ENCODE measurements at places on chromosomes 6 and 20.
A peak's percentile ranks its signal among the peaks of the same experiment; 100 is the strongest.

DNA sequence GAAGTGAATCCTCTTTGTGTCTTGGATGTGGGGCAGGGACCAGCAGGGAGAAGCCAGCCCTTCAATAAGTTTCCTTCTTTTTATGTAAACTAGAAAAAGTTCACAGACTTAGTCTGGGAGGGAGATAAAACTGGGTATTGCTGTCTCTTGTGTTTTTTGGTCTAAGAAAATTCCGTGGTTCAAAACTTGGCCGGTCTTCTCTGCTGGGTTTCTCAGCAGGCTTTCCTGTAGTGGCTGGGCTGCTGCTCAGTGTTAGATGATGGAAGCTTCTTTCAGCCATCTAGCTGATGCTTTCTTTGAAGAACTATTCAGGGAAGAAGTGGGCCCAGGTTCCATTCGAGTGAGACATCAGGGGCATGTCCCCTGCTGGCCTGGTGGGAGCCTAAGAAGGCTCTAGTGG, 70.7 kb upstream of the SCP2D1 start:
- DNase-seq: no peak

DNA sequence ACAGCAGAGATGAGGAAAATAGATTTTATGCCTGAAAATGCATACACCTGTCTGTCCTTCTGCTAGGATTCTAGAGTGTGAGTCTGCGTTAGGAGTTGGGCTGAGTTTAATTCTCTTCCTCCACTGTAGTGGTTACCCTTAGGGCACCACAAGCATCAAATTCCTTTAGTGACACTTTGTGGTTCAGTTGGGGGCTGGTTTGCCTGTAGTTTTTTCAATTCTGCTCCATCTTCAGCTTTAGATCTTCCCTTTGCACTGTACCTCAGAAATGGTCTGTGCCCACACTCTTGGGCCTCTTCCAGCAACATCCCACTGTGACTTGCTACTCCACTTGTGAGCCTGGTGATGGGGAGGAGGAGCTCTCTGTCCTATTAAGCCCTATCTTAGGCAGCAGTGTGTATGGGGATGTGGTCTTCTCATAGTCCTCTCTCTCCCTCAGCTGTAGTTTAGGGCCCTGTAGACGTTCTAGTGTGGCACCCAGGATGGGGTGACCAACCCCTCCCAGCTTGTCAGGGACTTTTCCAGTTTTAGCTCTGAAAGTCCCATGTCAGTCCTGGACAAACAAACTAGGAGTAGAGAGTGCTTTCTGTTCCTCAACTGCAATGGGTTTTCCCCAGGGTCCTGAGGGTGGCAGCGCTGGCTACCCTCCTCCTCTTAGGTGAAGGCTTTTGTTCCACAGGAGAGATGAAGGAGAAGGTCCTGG, 19.7 kb upstream of the OGFRL1 start:
- DNase-seq: no peak

- peak; percentile 21 for DNase-seq
These were observed 120.5 kb downstream of the KIF13A start for GRCh38 chr6:17866876-17867444.

DNA sequence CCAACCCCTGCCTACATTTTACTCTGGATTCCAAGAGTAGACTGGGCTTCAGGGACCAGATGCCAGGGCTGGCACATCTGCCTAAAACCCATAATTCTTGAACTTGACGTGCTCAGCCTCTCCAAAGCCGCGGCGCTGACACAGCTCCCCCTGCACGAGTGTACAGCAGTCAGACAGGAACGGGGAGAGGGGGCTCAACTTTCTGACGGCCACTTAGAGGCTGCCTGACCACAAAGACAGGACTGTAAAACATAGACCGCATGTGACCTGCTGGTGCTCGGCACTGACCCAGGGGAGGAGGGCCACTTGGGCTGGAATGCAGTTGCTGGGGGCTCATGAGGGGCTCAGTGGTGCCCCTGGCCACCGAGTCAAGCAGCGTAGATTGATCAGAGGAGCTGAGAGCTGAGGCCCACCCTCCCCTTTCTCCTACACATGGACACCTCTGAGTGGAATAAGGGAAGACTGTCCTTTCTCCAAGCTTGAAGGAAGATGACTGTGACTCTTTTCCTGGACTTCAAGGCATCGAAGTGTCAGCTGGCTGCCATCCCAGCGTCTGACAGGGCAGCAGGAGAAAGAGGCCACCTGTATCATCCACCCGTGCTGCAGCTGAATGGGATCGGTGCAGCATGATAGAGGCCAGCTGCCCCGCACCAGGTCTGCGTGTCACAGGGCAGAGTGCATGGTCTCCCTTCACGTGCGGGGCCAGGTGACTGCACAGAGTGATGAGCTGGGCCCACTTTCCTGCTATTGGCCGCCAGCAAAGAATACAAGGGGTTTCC, 171.3 kb upstream of the AGPAT4 start:
- DNase-seq: no peak

DNA sequence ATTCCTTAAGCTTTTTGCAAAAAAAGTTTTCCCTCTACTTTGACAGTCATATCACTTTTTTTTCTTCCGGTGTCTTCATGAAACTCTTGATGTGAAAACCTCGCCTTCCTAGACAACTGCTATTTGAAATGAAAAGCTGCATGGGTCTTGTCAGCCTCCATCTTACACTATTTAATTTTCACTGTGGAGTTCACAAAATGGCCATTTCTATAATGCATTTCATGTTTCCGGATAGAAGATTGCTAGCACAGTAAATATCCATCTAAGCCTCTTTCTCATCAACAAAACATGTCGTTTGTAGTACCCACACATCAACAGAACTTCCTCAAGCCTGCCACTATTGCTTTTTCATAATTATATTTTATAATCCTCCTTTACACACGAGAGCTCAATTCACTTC, 204.9 kb upstream of the ID4 start:
- DNase-seq: no peak

- peak; percentile 5 for DNase-seq
These were observed 450.0 kb downstream of the HAO1 start for GRCh38 chr20:7490288-7490687.

DNA sequence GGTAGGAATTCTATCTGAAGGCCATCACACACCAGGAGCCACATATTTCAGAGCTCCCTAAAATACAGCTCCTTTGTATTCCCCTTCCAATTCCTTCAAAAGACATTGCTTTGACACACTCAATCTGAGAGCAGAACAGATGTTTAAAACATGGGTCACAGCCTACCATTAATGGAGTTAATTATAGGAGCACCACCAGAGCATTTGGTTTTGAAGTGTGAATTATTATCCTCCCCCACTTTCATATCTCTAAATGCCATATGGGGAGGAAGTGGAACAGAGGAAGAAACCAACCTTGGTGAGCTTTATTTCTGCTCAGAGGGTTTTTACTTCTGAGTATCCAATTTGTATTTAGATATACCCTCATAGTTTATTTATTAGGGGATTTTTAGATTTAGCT, 50.7 kb upstream of the TNFRSF21 start:
- no peak for DNase-seq

DNA sequence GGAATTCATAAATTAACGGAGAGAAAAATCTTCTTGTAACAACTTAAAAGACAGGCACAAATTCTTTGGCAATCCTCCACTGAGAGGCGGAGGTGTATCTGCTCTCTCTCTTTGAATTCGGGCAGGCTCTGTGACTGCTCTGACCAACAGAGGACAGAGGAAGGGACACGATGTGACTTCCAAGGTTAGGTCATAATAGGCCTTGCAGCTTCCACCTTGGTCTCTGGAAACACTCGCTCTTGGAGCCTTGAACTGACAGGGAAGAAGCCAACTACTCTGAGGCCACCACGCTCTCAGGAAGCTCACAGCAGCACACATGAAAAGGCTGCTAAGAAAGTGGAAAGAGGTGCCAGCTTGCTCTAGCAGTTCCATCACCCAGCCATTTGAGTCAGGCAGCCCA, 14.9 kb downstream of the TOMM34 start:
- no peak for DNase-seq

DNA sequence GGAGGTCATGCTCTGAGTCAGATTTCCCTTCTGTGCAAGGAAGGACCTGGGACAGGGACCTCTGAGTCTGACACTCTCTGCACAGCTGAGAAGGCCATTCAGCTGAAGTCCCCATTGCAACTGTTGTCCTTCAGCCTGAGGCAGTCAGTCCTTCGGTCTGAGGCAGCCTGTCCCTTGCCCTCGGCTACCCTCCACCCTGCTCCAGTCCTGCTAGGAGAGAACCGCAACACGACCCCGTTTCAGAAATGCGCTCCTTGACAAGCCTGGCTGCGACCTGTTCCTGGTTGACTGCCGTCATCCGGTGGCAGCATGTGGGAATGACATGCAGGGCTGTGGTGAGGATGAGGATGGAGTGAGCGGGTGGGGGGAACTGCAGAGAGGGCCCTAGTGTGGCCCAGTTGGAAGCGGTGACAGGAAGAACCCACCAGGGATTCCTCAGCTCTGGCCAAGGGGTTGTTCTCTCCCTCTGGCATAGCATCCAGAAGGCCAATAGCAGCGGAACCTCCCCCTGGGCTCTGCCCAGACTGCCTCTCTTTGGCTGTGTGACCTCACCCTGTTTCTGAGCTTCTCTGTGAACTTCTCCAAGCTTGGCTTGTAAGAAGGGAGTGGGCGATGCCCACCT, 40.3 kb upstream of the ANGPT4 start:
- DNase-seq: peak; percentile 66

GRCh38 chr20:10696650-10697049, 22.9 kb upstream of the JAG1 start:
- DNase-seq: no peak

DNA sequence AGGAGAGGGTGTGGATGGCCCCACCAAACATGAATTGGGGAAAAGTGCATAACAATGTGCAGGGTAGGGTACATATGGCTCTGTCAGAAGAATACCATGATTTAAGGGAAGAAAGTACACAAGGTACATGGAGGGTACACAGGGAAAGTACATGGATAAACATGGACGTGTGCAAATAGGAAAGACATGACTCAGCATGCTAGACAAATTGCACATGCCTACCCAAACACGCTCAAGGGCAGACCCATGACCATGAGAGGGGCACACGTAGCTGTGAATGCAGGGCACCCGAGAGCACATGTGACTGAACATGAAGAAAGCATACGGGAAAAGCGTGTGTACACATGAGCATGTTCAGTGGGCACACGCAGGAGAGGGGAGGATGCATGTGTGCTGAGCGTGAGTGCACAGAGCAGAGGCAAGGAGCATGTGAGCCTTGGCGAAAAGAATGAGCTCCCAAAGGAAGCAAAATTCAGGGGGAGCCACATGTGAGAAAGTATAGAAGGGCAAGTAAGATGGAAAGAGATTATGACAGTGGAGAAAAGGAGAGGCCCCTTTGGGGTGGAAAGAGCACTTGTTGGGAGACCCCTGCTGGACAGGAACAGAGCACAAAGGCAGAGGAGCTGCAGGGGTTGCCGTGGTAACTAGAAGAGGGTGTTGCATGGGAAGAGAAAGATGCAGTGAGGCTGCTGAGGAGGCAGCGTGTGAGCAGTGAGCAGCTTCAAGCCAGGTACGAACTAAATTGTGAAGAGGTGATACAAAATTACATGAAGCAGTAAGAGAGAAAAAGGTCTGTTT, 17.8 kb downstream of the OR2H2 start:
- DNase-seq: peak; percentile 22

GRCh38 chr6:41258196-41258493, 28.3 kb downstream of the TREM1 start:
- DNase-seq: no peak

DNA sequence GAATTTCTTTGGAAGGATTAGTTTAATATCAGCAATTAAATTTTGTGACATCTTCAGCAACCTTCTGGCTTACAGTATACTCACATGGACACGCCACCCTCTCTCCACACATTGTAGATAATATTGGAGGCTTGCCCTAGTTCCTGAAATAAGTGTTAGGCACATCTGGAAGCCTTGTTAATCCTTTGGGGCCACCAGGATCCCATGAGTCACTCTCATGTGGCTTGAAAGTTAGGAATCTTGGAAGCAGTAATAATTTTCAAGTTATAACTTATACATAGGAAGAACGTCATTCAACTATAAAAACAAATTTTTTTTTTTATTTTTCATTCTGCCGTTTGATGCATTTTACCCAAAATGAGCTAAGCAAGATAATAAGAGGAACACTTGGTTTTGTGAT, 20.5 kb downstream of the LAMA4 start:
- DNase-seq: peak; percentile 93

DNA sequence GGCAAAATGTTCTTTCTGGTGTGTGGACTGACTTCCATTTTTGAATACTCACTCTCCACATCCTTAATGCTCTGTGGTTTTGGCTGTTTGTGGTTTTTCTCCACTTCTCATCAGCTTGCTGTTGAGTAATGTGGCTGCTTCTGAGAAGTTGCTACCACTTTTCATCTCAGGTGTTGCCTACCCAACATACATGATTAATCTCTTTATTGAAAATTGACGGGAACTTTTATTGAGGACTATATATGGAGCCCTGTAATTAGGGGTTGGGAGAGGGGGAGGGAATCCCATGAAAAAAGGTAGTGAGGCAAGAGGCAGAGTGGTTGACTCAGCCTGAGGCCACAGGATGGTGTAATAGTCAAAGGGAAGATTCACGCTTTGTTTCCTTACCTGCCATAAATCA, 17.6 kb downstream of the IL22RA2 start:
- DNase-seq: peak; percentile 8

DNA sequence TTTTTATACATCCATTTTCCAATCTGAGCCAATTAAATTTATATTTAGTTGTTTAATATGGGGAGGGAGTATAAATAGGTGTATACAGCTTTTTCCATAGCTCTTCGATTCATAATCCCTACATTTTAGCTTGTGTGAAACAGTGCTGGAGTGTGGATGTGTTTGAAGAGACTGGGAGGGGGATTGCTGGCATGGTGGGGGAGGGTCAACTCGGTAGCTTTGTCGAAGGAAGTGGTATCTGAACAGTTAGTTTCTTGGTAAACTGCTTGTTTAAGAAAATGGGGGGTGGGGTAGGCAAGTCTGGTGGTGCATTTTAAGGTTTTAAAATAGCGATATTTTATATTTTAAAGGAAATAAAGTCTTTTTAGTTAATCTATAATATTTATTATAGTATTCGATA, 1.4 kb upstream of the LIN28B start:
- DNase-seq: no peak
